Hematopoietic multipotent progenitor cell (in vitro differentiated cells): ENCODE measurements at places on chromosomes 2 and 18. TPM values are rescaled to one million over a fixed set of nuclear protein-coding genes. Genes with fewer than 3 reads are reported as not detected.
A peak's percentile ranks its signal among the peaks of the same experiment; 100 is the strongest.

RGPD3 gene
- total RNA-seq: 0.27 TPM

SMYD1 gene
- not detected for total RNA-seq

SERPINB3 gene
- not detected for total RNA-seq

EML6 gene
- 2.7 TPM for total RNA-seq

RIT2 gene
- total RNA-seq: not detected

- peak; percentile 1 for DNase-seq
These were observed 186.2 kb upstream of the GCFC2 start for GRCh38 chr2:75896779-75897366.

DNA sequence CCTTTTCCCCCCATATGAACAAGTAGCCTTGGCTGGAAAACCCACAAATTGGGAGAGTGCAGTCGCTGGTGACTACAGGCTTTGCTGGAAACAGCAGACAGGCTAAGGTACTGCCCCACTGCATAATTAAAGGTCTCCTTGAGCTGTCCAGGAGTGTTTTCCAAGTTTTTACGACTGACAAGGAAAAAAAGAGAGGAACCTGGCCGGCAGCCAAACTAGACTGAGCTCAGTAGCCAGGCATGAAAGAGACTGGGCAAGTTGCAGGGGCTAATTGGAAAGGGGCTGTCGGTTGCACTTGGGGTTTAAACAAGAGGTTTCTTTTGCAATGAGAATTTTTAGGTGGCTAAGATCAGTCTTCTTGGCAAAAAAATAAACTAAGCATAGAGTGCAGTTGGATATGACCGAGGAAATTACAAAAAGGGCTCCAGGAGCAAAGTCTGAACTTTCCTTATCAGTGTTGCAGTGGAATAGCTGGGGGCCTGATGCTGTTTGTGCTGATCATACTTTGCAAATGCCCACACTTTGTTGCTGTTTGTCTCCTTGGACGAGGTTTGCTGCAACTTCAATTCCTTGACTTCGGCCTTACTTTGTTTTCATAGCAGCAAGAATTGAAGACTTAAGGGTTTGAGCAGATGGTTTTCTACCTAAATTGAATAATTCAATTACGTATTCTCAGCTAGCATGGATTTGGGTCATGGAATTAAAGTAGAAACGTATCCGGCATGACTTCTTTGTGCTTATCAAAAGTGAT lies 2.1 kb downstream of the GULP1 start:
- peak; percentile 1 for DNase-seq

DNA sequence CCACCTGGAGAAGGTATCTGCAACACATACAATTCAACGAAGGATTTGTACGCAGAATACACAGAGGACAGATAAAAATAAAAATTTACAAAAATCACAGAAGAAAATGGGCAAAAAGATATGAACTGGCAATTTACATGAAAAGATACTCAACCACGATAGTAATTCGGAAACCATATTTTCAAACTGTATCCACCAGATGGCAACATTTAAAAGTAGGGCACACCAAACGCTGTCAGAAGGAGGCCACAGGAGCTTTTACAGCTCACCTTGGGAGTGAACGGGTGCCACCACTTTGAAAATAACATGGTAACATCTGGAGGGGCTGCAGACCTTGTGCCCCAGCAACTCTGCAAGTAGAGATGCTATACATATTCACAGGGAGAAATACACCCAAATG lies 9.8 kb downstream of the KIF1A start:
- peak; percentile 23 for DNase-seq

DNA sequence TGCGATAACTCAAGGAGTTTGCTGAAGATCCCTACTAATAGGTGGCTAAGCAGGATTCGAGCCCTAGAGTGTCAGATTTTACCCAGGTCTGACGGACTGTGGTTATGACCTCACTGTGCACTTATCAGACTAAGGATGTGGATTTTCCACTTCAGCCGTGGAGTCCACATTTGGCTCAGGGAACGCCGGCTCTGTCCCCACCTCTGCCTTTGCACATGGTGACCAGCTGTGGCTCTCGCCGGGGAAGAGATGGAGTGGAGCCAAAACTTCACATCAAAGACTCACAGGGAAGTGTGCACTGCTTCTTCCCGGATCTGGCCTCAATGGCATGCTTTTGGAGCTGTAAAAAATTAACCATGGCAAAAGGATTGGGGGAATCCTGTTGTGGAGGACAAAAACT lies 249.3 kb upstream of the APCDD1 start:
- DNase-seq: no peak

- no peak for DNase-seq
These were observed 64.7 kb upstream of the ST3GAL5 start for GRCh38 chr2:85953476-85953875.

DNA sequence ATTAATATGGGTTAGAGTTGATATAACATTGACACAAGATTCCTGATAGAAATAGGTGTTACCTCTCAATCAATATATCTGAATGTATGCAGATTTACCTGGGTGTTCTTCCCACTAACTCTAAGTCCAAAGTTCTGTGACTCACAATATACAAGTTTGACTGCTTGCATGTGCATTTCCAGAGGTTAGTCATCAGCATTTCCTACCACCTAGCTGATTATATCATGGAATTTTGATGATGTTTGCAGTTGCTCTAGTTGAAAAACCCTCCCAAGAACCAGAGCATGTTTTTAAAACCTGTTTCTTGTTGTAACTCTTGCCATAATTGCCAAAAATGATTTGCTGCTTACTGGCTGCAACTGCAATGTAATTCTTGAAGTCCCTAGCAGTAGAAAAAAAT lies 15.0 kb upstream of the DSG1 start:
- DNase-seq: no peak

DNA sequence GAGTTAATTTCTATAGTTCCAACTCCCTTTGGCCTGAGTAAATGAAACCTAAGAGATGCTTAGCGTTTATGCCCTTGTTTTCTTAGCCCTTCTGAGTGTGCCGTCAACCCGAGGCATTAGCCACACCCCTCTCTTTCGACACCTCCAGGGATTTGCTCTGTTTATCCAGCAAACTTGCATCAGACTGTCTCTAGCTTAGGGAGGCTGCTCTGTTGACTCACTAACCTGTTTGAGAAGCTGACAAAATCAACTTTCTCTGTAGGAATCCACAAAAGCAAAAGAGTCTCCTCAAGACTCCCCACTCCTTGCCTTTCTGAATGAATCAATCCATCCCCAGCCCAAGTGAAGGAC lies 317.6 kb downstream of the TNS1 start:
- no peak for DNase-seq

- DNase-seq: no peak
These were observed 280.9 kb upstream of the SIX2 start for GRCh38 chr2:45289997-45290709.
